NCI-H748 treated with DMSO at 0.1 percent for 48 hours (cell line): ENCODE measurements at places on chromosomes 6 and 20.

GRCh38 chr6:11538819-11539468 is 1.4 kb downstream of the TMEM170B start:
- peak; percentile 65 for DNase-seq

DNA sequence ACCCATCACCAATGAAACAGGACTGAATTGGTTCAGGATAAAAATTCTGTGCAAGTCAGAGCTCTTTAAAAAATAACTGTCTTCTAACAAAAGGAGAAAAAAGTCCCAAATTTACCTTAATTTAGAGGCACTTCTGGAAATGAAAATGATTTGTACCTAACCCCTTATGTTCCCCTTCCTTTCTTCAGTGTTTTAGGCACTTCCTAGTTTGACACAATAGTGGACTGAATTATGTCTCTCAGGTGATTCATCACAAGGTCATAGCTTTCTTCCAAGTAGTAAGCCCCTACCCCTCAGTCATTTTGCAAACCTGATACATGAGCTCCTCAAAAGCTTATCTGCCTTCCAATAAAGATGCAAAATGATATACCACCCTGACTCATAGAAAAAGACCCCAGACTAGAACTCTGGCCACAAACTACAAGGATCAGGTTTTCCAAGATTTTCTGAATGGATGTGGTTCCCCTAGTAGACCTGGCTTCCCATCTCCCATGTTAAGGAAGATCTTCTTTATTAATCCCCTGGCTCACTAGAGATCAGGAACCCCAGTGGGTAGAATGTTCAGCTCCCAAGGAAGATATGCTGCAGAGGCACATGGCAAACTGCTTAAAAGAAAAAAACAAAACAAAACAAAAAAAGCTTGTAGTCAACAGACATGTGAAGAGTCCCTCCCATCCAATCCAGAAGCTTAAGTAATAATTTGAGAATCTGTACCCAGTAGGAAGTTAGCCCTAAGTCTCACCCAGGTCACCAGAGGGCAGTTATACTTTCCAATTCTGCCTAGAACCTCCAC is 3.6 kb downstream of the PPP1R10 start:
- no peak for DNase-seq

DNA sequence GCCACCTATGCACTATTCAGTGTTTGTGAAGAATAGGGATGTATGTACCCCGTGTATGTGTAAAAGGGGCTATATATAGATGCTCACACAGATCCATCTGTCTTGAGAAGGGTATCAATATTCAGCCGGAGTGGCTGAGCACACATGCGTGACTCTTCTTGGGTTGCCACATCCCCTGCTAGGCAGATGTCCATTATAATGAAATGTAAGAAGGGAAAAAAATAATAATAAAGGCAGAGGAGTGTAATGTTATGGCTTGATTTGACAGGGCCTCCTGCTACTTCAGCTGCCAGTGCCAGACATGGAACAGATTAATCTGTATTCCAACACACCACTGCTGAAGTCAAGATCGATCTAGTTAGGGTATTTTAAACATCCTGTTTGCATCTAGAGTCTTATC is 74.2 kb upstream of the VSTM2L start:
- no peak for DNase-seq

GRCh38 chr6:36025260-36025931 is 955 bp upstream of the SLC26A8 start:
- DNase-seq = no peak

- DNase-seq = peak; percentile 49
These were observed 68.9 kb upstream of the KCNQ5 start for GRCh38 chr6:72552938-72553337.

DNA sequence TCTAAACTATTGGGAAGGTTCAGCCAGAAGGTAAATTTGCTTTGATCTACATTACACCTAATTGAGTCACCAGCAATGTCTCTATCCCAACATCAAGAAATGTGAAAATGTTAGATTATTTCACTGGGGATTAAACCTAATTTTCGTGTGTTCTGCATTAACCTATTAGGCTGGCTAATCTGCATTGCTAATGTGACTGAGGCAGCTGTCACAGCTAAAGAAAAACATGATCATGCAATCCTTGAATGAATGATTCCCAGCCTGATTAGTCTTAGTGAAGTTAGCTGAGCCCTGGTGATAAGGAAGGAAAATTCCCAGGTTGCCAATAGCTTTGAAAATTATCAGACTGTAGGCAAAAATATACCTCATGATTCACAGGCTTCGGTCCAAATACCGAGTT is 135.3 kb downstream of the LINC00237 start:
- no peak for DNase-seq

GRCh38 chr6:96923400-96923799 is 1.1 kb upstream of the KLHL32 start:
- DNase-seq = no peak

- no peak for DNase-seq
These were observed 18.0 kb upstream of the BRPF3 start for GRCh38 chr6:36178544-36178943.

DNA sequence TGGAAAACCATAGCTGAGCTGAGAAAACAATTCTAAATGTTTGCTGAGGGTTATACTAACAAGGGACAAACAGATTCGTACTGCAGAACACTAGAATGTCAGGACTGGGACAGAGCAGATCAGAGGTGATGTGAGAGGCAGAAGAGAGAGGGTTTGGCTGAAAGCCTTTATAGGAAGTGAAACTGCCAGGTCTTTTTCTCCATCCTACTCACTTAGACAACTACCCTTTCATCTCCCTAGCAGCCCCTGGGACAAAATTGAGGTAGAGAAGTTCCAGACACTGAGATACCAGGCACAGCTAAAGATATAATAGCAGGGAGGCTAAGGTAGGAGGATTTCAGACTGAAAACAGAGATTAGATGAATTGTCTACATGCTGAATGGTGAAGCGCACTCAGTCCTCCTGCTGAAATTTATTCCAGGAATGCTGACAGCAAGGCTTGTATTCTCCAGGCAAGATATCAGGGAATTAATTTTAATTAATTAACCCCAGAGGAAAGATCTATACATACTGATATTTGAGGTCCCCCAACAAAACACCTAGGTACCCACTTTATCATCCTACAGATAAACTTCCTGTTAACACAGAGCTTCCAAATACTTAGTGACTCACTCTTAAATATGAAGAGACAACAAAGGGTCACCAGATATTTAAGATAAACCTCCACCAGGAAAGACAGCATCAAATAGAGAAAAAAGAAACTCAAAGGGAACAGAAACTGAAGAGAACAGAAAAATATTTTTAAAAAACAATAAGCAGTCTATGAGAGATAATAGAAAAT is 12.6 kb upstream of the EIF2S2 start:
- no peak for DNase-seq

DNA sequence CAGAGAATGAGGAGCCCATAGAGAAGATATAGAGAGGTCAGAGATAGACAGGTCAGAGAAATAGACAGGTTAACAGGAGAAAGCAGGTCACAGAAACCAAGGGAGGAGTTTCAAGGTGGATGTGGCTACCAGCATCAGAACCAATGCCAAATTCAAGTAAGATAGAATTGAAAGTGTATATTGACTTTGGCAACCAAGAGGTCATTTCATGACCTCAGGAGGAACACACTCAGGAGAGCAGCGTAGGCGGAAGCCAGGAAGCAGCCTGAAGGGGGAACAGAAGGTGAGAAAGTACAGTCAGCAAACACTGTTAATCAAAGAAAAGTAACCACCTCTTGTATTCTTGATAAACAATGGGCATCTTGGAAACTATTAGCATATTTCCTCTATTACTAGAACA is 33.9 kb upstream of the ALDH8A1 start:
- no peak for DNase-seq

DNA sequence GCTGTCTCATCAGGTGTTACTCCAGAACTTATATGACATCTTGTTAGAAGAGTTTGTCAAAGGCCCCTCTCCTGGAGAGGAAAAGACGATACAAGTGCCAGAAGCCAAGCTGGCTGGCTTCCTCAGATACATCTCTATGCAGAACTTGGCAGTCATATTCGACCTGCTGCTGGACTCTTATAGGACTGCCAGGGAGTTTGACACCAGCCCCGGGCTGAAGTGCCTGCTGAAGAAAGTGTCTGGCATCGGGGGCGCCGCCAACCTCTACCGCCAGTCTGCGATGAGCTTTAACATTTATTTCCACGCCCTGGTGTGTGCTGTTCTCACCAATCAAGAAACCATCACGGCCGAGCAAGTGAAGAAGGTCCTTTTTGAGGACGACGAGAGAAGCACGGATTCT is 43.7 kb upstream of the SMIM28 start:
- no peak for DNase-seq

GRCh38 chr20:50574108-50574507 is 63.9 kb downstream of the PTPN1 start:
- no peak for DNase-seq

GRCh38 chr6:130369831-130370230 is 4.0 kb downstream of the TMEM200A start:
- no peak for DNase-seq

- no peak for DNase-seq
These were observed 7.3 kb downstream of the PRRC2A start for GRCh38 chr6:31627690-31628287.

GRCh38 chr6:160930547-160931377 is 60.8 kb upstream of the MAP3K4 start:
- DNase-seq = peak; percentile 52

- DNase-seq = peak; percentile 47
These were observed 9.2 kb upstream of the C6orf141 start for GRCh38 chr6:49541210-49541724.

DNA sequence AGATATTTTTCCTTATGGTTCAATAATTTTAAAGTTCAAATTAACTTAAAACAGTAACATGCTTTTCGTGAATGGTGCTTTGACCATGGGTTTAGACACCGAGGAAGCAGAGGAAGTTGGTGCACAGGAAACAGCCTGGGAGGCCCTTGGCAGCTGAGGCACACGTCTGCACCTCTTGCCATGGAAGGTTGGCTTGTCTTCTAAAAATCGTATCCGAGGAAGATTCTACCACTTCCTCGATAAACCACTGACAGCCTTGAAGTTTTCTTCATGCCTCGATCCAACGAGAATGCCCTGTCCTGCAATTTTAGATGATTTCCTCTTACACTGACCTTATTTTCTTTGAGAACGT is 12.2 kb downstream of the DLL1 start:
- DNase-seq = no peak

DNA sequence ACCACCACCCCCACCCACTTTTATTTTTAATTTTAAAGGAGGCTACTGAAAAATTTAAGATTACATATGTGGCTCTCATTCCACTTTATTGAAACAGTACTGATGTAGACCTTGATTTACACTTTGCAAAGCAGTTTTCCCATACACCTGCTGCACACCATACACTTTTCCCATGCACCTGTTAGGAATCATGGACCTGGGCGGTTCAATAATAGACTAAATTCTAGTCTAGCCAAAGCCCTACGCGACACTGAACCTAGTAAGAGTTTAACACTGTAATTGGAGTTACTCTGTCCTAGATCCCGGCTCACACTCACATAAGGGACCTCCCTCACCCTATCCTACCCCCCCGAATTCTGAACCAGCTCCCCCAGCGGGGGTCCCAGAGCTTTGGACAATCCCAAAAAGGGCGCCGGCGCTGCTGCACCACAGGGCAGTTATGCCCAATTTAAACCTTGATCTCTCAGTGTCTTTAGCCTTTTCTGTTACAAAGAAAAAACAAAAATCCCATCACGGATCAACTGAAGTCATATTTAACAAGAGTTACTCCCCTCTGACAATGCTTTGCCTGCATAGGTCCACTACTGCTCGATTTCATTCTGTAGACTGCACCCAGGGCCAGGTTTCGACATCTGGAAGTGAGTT is 2.4 kb upstream of the GCLC start:
- peak; percentile 62 for DNase-seq

GRCh38 chr6:24947636-24948035 is 11.9 kb upstream of the RIPOR2 start:
- no peak for DNase-seq
